ENCODE measurements at places on chromosomes 5 and 9.

DNA sequence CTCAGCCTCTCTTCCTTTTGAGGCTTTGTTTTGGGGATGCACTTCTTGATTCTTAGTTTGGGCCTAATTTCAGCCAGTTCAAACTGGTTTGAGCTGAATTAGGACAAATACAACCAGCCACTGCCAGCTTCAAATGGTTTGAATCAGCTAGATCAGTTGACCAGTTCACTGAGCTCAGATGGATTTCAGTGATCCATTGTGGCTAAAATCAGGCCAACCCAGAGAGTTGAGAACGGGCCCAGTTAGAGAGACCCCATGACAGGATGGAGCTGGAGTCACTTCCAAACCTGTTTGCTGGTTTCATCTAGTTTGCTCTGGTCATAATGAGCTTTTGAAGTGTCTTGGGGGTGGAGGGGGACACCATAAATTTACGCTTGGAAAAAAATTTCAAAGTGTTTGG, 48.0 kb upstream of the NEK6 start:
- DNase-seq: no peak

- no peak for DNase-seq
These were observed 27.1 kb downstream of the GSN start for GRCh38 chr9:121294866-121295661.

DNA sequence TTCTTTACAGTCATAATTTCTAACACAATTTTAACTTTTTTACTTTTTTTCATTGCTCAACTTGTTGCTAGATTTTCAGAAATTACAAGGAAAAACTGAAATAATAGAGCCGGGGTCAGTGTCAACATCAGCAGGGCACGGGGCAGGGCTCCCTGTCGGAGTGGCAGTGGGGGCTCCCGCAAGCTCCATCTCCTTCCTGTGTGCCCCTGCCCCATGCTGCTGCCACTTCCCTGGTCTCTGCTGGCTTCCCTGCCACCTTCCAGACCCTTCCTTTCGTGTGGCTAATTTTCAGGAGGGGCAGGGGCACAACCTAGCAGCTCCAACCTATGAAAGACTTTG, 1.0 kb upstream of the EXOC3 start:
- DNase-seq: no peak

GRCh38 chr5:138926688-138927448, 51.7 kb upstream of the LRRTM2 start:
- DNase-seq: no peak

- DNase-seq: no peak
These were observed 218.5 kb upstream of the DAPK1 start for GRCh38 chr9:87278971-87279733.

DNA sequence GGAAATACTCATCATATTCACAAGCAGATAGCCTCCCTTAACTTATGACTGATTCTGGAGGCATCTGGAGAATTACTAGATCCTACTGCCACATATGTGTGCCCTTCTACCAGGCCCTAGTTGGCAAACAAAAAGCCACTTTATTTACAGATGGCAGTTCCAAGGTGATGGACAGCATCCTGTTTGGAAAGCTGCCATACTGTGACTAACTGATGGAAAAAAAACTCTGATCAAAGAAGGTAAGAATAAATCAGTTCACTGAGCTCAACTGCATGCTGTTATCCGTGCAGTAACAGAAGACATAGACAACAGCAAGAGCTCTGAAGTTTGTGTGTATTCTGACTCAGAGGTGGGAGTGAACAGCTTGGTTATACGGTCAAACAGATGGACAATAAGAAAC, 279.8 kb upstream of the POU5F2 start:
- no peak for DNase-seq

DNA sequence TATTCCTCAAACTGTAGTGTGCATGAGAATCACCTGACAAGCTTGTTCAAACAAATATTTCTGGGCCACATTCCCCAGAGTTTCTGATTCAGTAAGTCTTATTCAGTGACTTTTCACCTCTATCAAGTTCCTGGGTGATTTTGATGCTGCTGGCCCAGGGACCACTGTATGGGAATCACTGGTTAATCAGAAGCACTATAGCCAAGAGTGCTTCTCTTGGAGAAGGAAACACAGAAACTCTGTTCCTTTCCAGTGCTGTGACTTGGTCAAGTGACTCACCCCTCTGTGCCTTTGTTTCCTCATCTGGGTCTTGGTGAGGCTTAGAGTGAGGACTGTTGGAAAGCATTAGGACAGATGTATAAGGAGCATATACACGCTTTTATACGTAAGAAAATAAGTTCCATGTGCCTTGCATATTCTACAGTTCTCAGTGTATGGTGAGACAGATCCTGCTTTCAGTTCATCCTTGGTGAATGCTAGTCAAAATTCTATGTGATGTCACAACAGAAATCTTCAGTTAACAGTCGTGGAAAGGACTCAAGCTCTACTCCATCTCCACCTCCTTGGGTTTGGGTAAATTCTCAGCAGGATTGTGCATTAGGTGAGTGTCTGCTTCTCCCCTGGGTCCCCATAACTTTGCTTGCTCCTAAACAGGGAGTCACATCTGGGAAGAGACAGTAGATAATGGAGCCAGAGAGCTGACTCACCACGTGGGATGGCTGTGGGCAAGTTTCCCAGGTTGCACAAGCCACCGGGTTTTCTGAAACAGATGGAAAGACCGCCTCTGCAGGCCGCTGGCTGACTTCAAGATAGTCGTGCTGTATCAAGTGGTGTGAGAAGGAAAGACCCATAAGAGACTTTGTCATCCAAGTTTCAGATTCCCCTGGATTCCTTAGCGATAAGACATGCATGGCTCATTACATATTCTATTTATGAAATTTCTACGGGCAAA, 117.0 kb downstream of the NXNL2 start:
- no peak for DNase-seq

DNA sequence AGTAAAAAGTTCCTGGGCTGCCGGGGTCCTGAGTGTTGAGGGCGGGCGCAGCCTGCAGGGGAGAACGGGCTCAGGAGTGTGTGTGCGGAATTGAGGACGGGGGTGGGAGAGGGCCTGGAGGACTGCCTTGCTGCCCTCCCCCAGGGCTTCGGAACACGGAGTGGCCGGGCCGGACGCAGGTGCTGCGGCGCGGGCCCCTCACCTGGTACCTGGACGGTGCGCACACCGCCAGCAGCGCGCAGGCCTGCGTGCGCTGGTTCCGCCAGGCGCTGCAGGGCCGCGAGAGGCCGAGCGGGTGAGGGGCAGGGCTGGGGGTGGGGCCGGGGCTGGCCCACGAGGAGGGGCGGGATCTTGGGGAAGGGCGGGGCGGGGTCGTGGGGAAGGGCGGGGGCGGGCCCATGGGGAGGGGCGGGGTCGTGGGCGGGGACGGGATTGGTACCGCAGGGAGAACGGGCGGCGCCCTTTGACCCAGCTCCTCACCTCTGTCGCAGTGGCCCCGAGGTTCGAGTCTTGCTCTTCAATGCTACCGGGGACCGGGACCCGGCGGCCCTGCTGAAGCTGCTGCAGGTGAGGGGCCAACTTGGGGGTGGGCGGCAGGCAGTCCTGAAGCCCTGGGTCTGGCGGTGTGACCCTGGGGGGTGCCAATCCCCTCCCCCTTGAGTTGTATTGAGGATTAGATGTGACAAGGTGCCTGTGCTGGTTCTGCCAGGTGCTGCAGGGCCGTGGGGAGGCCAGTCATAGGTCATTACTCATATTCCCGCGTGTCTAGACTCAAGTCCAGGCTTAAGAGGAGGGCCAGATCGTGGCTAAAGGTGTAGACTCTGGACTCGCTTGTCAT, 7.1 kb downstream of the FPGS start:
- no peak for DNase-seq

GRCh38 chr9:16501141-16501540, 369.3 kb downstream of the BNC2 start:
- no peak for DNase-seq

DNA sequence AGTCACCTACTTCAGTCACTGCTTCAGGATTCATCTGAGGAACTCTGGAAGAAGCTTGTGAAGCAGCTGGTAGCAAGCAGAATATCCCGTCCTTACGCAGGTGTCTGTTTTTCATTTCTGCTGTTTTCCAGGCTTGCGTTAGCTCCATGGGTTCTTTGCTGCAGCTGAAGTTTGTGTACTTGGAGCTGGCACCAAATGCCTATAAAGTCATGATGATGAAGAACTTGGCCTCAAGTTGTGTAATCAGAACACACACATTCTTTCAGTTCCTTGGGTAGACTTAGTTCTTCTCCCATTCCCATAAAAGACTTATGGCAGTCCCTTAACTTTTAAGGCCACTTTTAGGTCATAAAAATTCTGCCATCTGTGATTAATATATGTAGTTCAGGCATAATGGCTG, 116.7 kb downstream of the LRRC70 start:
- no peak for DNase-seq

DNA sequence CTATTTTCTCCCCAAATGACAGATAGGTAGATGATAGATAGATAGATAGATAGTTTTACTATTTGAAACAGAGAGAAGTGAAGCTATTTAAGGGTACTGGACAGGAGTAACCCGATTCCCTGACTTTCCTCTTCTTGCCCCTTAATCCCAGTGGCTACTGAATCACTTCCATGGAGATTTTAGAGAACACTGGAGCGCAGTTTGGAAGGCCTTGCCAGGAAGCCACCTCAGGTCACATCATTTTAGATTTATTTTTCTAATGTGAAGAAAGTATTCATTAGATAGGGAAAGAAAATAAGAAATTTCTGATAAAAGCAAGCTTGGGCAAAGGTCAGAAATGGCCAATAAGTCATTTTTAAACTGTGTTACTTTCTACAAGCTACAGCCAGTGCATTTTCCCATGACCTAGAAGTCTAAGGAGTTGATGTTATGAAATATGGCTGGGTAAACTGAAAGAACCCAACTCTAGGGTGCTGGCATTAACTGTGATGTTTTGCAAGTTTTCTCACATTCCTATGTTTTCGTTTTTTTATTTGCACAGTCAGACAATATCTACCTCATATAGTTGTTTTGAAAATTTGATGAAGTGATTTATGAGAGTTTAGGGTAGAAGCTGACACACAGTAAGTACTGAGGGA, 544.7 kb upstream of the PTGER4 start:
- no peak for DNase-seq

GRCh38 chr9:83965350-83966208, 14.4 kb downstream of the HNRNPK start:
- no peak for DNase-seq

- DNase-seq: no peak
These were observed 44.1 kb upstream of the GALNT10 start for GRCh38 chr5:154146409-154146808.

- no peak for DNase-seq
These were observed 76.6 kb downstream of the KCNN2 start for GRCh38 chr5:114438471-114438870.
